Omental fat pad (tissue), 4 donors: ENCODE measurements at places on chromosomes 3 and 15. TPM values are rescaled to one million over a fixed set of nuclear protein-coding genes. Genes with fewer than 3 reads are reported as not detected.

Gene GOLGA8S
- total RNA-seq, result 0.47 TPM

Gene STRA6
- not detected for total RNA-seq

Gene RIOX2
- total RNA-seq, result 42.4 TPM

Gene SMCO1
- not detected for total RNA-seq

Gene LIPC
- not detected for total RNA-seq

Gene MESP2
- total RNA-seq, result 0.48 TPM

Gene TMC3
- total RNA-seq, result not detected

Gene GOLGA8O
- total RNA-seq, result not detected

Gene PIERCE2
- 0.84 TPM for total RNA-seq

Gene BNC1
- 51.9 TPM for total RNA-seq

Gene CLRN1
- not detected for total RNA-seq

Gene ANKUB1
- not detected for total RNA-seq

Gene RBM5
- 146 TPM for total RNA-seq

Gene HYAL1
- 6.8 TPM for total RNA-seq

Gene RBPMS2
- total RNA-seq, result 1.4 TPM

Gene ENTPD3
- total RNA-seq, result 0.84 TPM

Gene PDHB
- 81.7 TPM for total RNA-seq

GRCh38 chr15:64851503-64851840 is 9.8 kb downstream of the PLEKHO2 start:
- DNase-seq, result no peak

- DNase-seq, result no peak
Observed at GRCh38 chr3:111737706-111738086, 121.4 kb upstream of the PHLDB2 start.

GRCh38 chr15:64460206-64460723 is at the start of gene ZNF609:
TSS of gene ZNF609 (plus strand) at chr15:64460578. CDS start at chr15:64499420, 38,842 bp downstream.
- DNase-seq, result peak; percentile 91

DNA sequence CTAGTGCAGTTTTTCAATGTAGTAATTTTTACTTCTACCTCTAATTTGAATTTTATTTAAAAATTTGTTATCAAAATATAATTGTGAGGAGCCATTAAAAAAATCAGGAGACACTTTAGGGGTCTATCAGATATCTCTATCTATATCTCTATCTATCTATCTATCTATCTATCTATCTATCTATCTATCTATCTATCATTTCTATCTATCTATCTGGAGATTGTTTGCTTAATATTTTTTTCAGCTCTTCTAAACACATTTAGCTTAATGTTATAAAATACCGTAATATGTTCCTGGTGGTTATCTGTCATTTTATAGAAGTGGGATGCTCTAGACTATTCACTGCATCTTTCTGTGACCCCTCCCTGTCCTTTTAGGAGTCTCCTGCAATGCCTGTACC is 193.7 kb upstream of the P2RY1 start:
- DNase-seq, result no peak

GRCh38 chr3:117485841-117486240 is 776.3 kb downstream of the TUSC7 start:
- DNase-seq, result no peak

- DNase-seq, result no peak
Observed at GRCh38 chr3:22959593-22959992, 243.5 kb upstream of the UBE2E2 start.

DNA sequence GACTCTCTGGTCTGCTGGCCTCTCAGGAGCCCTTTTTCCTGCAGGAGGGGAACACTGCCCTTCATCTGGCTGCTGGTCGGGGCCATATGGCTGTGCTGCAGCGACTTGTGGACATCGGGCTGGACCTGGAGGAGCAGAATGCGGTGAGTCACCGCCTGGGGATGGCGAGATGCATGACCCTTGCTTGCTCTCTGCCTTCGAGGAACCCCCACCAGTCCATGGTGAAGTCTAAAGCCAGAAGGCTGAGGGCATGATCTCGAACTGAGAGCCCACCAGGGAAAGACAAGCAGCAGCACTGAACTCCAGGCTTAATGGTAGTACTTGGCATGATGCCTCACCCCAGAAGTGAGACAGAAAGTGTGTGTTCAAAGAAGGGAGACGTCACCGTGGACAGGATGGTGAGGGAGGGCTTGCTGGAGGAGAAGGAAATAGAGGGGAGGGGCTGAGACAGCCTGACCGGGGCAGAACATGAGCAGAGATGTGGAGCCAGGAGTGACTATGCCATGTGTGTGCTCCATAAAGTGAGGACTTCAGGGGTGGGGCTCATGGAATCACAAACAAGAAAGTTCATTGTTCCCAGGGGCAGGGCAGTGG is 19.2 kb downstream of the ANKDD1A start:
- no peak for DNase-seq

DNA sequence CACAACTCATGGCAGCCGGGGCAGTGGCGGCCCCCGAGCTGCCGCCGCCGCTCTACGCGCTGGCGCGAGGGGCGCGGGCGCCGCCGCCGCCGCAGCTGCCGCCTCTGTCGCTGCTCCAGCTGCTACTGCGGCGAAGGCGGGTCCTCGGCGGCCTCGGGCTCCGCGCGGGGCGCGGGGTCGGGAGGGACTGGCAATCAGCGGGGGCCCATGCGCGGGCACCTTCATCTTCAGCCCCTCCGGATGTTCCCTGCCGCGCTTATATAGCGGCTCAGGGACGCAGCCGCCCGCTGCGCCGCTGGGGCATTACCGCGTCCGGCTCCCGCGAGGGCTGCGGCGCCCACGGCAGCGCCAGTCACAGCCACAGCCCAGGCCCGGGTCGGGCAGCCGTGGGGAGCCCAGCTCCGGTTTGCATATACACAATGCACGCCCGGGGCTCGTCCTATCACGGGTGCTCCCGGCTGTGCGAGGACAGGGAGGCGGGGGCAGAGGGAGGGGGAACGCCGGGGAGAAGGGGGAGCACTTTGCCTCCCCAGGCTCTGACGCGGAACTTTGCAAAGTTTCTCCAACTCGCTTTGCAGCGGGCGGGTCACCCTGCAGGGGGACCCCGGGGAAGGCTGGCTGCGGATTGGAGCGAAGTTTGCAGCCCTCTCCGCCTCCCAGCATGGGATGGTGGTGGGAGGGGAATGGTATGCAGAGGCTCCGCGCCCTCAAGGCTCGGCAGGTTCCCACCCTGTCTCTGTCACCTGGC is at the start of gene VGLL3:
Gene VGLL3, minus strand, starts transcription at position 416 of the 748 bp plus-strand sequence. Its CDS starts 406 bp downstream, at position 10.
- no peak for DNase-seq

- DNase-seq, result no peak
Observed at GRCh38 chr3:139561959-139562676, 22.6 kb upstream of the RBP1 start.

DNA sequence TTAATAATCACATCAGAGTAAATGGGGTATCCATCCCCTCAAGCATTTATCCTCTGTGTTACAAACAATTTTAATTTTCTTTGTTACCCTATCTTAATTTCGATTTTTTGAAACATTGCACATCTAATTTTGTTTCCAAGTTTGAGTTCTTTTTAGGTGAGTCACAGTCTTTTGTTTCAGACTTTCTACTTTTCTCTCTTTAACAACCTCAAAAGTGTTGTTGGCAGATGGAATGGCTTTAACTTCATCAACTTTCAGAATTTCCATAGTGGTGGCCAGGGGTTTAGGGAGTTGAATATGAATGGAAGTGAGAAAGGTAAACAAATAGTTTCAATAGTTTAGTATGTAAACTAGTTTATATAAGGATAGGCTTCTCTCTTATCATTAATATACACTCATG is 223.0 kb upstream of the MLF1 start:
- no peak for DNase-seq

GRCh38 chr3:80338366-80338765 is 570.6 kb upstream of the ROBO1 start:
- DNase-seq, result no peak

DNA sequence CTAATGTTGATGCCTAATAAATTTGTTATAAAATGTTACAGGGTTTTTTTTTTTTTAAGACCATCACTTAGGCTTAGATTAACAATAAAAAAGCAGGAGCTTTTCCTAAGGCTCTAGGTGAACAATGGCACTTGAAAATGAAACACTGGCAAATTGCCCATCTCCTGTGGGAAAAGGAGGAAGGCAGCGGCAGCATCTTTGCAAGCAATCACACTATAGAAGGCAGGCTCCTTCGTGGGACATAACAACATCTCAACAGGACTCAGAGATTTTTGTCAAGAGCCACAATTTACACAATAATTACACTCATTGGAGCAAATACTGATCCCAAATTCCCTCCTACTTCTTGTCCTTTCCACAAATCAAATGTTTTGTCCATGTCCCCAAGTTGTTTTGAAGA is 646.7 kb downstream of the ROBO2 start:
- no peak for DNase-seq

DNA sequence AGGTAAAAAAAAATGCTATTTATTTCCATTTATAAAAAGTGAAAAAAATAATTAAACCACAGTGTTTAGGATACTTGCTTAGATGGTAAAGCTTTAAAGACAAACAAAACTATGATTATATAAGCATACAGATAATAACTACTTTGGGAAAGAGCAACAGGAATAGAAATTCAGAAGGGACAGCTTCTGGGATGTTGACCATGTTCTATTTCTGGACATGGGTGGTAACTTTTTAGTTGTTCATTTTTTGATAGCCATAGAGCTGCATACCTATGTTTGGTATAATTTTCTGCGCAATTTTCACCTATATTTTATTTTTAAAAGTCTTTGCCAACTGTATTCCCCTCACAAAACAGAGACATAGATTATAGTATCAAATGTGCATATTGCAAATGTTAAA is 572.0 kb upstream of the NR2F2 start:
- DNase-seq, result no peak

GRCh38 chr15:19987389-19988048 is 554.1 kb downstream of the GOLGA6L6 start:
- DNase-seq, result no peak

GRCh38 chr15:48946074-48946839 is 17.5 kb downstream of the SHC4 start:
- DNase-seq, result no peak

DNA sequence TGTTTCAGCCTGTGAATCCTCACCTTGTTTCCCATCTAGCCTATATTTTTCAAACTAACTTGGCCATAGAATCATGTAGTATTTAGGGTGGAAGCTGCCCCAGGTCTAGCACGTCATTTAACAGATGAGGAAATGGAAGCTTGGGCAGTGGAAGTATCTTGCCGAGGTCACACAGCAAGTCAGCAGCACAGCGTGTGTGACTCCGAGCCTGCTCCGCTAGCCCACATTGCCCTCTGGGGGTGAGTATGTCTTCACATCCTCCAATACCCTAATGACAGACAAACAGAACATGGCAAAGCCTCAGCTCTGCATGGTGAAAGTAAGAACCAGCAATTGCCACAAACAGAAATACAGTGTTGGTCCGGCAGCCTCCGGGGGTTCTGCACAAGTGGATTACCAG is 2.2 kb upstream of the CCR5 start:
- DNase-seq, result no peak

DNA sequence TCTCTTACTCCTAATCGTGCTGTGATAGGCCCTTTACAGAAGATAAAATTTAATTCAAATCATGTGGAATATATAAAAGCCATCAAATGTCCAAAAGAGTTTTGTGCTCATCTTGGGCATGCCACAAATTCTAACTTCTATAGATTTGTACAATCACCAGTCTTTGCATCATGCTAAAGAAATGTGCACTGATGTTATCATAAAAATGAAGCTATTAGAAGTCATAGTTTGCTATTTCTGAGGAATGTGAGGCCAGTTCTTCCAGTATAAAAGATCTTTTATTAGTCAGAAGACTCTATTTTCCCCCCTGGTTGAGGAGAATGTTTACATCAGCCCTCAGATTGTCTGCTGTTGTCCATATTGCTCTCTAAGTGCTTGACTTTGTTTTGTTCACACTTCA is 2.1 kb upstream of the ANXA2 start:
- no peak for DNase-seq

- no peak for DNase-seq
Observed at GRCh38 chr3:17935222-17935621, 192.8 kb upstream of the TBC1D5 start.
